ENCODE measurements at places on chromosomes 12 and 14.

DNA sequence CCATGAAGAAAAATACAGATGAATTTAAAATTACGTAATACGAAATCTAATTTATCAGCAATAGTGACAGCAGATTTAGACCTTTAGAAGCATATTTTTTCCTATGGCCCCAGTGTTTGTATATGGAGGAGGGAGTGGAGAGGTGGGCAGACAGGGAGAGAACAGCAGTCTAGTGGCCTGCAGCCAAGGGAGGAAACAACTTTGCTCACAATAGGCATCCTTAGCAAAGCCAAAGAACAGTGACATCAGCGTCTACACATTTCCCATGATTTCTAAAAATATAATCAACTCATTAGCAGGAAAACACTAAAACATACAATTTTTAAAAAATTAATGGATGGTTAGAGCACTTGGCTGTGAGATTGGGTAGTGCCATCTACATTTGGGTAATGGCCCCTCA, 622.6 kb upstream of the ATP2B1 start:
- DNase-seq: no peak

DNA sequence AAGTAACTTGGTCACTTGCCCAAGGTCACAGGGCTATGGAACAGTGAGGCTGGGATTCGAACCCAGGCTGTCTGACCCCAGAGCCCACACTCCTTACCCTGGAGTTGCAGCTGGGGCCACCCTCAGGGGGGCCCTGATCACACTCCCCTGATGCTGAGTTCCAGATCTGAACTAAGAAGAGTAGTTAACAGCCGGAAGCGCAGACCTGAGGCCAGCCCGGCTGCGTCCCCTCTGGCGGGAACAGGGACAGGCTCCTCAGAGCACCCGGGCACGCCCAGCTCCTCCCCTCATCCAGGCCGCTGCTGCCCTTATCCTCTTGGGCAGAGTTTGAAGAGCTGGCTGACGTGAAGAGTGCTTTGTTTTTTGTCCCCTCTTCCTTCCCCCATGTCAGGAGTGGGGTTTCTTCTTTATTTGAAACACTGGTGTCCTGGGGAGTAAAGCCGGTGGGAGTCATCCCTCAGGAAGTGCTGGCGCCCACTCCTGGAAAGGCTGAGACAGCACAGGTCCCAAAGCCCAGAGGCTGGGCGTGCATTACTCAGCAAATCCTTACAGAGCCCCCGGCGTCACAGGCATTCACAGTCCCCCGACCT, 8.7 kb downstream of the PHB2 start:
- DNase-seq: no peak

DNA sequence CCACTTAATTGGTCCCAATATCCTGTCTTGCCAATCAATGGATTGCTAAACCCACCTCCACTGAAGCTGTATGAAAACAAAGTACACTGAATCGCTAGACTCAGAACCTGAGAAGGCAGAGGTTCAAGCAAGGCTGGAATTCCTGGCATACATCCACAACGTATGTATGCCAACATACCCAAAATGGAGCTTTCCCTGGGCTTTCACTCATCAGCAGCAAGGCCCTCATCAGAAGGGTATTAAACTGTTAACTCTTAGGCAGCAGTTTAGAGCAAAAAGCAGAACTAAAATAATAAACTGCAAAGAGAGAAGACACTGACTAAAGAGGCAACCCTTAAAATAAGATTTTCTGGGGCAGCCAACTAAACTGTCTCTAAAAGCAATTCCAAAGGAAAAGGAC, 13.6 kb downstream of the MED13L start:
- DNase-seq: no peak

GRCh38 chr12:32107359-32108267, 966 bp downstream of the BICD1 start:
- DNase-seq: peak; percentile 26

- DNase-seq: no peak
Observed at GRCh38 chr12:19819231-19819630, 379.9 kb downstream of the AEBP2 start.

- DNase-seq: no peak
Observed at GRCh38 chr14:99655521-99655920, 10.6 kb downstream of the HHIPL1 start.

Data from activated T-cell treated with anti-CD3 and anti-CD28 coated beads for 48 hours (primary cell).